ENCODE measurements at places on chromosomes 4 and X.

DNA sequence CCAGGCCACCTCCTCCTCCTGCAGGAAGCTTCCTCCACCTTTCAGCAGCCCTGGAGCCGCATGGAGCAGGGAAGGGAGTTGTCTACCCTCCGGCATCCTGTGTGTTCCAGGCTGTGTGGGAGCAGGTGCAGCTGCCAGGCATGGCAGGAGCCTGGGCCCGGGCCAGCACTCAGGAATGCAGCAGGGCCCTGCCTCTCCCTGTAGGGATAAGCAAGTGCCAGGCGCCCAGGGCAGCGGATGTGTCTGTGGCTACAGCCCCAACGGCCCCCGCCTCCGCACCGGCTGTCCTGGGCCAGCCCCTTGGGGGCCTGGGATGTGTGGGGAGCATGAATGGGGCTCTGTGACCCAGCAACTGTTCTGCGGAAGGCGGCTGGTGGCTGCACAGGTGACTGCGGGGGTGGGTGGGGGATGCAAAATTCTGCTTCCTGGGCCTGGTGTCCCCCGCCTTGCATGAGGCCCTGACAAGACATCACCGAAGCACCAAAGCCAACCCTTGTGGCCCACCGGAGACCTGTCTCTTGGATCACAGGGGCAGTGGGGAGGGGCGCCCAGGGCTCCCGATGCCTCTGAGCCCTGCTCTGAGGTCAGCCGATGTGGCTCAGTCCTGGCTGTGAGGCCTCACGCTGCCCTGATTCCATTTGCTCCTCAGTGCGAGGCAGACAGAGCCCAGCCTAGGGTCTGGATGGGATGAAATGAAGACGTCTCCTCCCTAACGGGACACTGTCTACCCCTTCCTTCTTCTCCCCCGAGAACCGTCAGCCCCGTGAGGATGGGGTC lies 1.4 kb upstream of the DOK7 start:
- DNase-seq = peak; percentile 49

- DNase-seq = no peak
These were observed 203.1 kb downstream of the FAT4 start for GRCh38 chr4:125517831-125518230.

DNA sequence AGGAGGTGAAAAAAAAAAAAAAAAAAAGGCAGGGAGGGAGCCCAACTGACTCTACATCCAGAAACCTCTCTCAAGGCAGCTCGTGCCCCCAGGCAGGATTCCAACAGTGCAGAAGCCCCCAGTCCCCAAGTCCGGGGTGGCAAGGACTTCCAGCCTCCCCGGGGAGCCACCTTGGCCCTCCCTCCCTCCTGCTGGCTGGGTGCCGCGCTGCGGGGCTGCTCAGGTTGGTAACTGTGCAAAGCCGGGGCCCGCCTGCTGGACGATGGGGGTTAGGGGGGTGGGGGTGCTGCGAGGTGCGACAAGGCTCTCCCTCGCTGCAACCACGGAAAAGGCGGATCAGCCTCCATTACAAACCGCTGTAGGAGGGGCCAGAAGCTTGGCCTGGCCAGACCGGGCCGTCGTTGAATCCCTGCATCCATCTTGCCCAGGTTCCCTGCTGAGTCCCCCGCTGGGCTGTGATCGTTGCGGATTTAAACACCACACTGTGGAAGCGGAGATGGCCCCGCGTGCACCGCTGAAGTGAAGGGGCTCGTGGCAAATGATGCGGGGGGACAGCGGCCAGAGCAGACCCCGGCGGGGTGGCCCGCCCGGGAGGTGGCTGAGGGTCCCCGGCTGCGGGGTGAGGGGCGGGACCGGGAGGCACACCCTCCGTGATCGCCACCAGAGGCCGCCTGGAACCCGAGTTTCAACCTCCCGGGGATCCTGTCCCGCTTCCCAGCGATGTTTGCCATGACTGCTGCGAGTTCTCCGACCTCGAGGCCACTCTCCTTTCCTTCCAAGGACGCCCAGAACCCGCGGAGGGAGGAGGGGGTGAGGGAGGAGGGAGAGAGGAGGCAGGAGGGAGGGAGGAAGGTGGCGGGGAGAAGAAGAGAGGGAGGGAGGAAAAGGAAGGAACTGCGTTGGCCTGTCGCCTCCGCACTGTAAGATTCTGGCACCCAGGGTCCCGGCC lies 58.0 kb upstream of the DDX3X start:
- peak; percentile 85 for DNase-seq

DNA sequence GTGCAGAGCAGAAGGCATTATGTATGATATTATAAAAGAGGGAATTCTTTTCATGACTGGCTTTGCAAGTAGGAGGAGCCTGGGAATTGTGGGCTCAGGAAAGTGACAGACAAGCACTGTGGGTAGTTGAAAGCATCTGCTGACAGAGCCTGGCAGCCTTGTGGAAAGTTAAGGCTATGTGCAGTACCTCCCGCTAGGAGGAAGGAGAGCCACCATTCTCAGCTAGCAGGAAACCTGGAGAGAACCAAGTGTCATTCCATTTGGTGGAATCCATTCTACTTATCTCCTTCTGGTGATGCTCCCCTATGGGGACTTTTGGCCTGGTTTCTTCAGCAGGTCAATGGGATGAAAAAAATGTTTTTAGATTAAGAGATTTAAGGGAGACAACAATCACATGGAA lies 81.8 kb downstream of the ASB9 start:
- no peak for DNase-seq

- DNase-seq = no peak
These were observed 550.5 kb upstream of the DIPK2B start for GRCh38 chrX:45751156-45751555.

All from adrenal gland (tissue), 19 donors.